ENCODE measurements at places on chromosomes 12 and 14.

GRCh38 chr14:35287431-35288013 is 4.7 kb upstream of the PSMA6 start:
- DNase-seq: no peak

DNA sequence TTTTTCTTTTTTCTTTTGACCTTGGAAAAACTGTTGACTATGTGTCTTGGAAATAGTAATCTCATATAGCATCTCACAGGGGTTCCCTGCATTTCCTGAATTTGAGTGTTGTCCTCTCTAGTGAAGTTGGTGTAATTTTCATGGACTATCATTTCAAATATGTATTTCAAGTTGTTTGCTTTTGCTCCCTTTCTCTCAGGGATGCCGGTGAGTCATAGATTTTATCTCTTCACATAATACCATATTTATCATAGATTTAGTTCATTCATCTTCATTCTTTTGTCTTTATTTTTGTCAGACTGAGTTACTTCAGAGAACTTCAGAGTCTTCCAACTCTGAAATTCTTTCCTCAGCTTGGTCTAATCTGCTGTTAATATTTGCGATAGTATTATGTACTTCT is 1320.6 kb downstream of the LRFN5 start:
- DNase-seq: no peak

GRCh38 chr12:17609153-17609552 is 480.8 kb downstream of the RERGL start:
- no peak for DNase-seq

DNA sequence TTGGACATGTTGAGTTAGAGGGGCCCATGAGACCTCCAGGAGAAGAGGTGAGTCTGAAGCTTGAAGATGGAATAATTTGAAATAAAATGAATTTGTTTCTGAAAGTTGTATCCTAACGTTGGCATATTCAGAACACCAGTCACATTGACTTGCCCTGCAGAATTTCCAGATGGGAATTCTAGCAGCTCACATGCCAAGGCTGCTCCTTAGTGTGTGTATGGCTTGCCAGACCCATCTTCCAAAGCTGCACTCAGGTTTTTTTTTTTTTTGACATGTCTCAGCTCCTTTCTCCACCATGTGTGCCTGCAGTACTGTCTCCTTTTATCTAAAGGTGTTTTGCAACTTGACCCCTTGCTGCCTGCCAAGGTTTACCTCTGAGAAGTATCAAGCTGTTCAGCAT is 261.9 kb downstream of the NRXN3 start:
- no peak for DNase-seq

DNA sequence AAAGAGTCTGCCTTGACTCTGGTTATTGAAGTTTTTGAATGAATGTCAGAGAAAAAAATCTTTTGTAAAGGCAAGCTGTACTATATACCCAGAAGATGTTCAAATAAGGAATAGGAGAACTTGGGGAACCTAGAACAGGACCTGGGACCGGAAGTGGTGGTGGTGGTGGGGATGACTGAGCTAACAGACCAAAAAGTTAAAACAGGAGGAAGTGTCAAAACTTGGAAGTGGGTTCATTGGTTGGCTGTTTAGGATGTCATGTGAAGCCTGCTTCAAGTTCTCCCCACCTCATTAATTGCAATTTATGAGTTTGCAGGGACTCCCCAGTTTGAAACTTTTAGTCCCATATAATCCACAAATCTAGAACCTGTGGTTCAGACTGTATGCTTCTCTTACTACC is 26.2 kb downstream of the PLXNC1 start:
- no peak for DNase-seq

DNA sequence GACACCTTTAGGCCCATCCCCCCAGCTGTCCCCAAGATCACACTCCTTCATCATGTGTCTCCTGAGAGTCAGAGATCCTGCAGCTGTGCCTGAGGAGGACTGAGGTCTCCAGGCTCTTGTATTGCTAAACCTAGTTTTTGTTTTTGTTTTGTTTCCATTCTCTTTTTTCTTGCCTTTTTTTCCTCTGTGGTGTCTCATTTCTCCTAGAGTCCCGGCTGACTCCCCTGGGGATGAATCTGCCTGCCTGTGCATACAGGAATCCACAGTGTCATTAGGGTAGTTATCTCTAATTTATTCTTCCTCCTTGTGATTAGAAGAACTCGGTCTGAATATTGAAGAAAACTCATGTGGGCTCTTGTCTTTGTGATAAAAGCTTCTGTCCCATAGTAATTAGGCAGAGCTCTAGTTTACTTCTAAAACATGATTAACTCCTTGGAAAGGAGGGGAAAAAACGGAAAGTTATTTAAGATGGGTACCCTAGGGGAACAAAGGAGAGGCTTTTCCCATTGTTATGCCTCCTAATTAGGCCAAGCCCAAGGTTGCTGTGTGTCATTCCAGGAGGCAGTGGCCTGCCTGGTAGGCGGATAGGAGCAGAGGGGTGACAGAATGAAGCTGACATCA is 343.2 kb downstream of the ZFP36L1 start:
- DNase-seq: no peak

DNA sequence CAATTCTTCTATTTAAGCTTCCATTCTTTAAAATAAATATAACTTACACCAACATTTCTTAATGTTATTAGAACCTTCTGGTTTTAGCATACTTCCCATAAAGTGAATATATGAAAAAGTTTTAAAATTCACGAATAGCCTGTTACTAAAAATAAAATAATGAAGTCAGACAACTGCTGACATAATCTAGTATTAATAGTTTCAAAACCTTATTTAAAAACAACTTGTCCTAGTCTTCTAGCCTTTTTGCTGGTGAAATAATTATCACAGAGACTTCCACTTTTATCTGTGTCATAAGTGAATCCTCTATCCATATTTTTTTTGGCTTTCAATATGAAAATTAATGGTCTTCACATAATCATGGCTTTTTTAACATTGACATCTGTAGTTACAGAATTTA is 93.8 kb upstream of the MON2 start:
- no peak for DNase-seq

DNA sequence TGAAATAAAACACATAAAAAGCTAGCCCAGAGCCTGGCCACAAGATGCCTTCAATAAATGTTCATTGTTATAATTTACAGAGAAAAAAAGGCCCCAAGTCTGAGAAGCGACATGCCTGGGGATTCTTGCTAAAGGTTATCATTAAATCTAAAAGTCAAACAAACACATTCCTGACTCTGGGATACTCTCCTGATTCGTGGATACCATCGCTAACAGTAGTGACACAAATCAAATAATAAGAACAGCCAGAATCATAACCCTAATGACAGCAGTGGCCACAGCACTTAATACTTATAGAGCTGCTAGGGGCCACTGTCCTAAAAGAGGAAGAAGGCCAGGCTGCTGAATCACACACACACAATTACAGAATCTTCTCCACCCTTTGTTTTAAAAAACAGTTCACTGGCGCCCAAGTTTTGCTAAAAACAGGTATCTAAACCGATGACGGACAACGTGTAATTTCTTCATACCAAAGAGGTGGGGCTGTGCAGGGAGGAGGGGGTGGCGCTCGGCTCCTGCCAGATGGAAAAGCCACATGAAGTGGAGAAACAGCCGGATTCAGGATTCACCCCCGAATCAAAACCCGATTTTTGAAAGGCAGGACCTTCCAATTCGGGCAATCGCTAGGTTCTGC is 1.2 kb downstream of the CLIP1 start:
- DNase-seq: no peak

GRCh38 chr12:90124289-90124688 is 415.7 kb upstream of the ATP2B1 start:
- DNase-seq: no peak

- DNase-seq: no peak
These were observed 40.6 kb downstream of the MOK start for GRCh38 chr14:102264355-102264754.
